Effector memory CD4-positive, alpha-beta T cell (primary cell): ENCODE measurements at places on chromosomes 16 and 17.

DNA sequence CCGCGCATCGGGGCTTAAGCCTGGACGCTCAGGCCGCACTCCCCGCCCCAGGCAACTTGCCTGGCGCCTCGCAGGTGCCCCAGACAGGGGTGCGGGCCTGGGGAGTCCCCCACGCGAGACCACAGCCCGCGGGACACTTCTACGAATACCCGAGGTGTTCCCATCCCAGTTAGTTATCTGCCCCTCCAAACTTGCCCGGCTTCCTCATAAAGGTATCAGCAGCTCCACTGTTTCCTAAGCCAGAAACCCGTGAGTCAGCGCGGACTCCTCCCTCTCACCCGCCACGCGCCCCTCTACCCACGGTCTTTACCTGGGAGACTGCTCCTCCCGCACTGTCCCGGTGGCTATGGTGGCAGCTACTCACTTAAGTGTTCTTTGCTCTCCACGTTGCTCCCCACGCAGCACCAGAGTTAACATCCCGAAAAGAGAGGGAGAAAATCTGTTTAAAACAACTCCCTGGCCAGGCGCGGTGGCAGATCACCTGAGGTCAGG lies 1.0 kb upstream of the CREBBP start:
- DNase-seq, result no peak

- DNase-seq, result no peak
Observed at GRCh38 chr17:40063187-40063771, 514 bp downstream of the THRA start.

- no peak for DNase-seq
Observed at GRCh38 chr16:17143546-17144419, 327.0 kb downstream of the XYLT1 start.

GRCh38 chr16:9357829-9358228 lies 266.4 kb downstream of the HAPSTR1 start:
- DNase-seq, result no peak
